ENCODE measurements at places on chromosomes 13 and 19.

DNA sequence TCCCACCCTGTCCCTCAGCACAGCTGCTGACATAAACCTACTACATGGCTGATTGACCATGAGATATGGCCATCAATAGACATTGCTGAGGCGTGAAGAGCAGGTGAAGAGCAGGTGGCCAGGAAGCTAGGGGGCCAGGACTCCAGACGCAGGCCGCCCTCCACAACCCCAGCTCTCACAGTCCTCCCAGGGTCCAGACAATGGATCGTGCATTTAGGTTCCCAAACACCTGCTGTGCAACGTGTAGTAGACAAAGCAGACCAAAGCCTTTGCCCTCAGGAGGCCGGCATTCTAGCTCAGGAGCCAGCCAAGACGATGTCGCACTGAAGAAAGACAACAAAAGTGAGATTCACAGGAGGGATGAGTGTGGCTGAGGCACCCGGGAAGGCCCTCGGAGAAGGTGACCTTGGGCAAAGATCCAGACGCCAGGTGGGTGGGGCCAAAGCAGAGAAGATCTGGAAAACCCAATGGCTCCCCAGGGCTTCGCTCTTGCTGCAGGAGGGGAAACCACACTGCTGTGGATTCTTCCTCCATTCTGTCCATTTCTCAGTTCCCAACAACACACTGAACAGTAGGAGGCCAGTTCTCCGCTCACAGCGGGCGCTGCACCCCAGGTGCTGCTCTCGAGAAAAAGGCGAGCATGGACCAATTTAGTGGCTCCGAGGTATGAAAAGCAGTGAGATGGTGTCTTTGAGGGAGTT lies 1.4 kb downstream of the FFAR1 start:
- DNase-seq = no peak

GRCh38 chr19:18282021-18282787 lies 782 bp upstream of the JUND start:
- DNase-seq = no peak

DNA sequence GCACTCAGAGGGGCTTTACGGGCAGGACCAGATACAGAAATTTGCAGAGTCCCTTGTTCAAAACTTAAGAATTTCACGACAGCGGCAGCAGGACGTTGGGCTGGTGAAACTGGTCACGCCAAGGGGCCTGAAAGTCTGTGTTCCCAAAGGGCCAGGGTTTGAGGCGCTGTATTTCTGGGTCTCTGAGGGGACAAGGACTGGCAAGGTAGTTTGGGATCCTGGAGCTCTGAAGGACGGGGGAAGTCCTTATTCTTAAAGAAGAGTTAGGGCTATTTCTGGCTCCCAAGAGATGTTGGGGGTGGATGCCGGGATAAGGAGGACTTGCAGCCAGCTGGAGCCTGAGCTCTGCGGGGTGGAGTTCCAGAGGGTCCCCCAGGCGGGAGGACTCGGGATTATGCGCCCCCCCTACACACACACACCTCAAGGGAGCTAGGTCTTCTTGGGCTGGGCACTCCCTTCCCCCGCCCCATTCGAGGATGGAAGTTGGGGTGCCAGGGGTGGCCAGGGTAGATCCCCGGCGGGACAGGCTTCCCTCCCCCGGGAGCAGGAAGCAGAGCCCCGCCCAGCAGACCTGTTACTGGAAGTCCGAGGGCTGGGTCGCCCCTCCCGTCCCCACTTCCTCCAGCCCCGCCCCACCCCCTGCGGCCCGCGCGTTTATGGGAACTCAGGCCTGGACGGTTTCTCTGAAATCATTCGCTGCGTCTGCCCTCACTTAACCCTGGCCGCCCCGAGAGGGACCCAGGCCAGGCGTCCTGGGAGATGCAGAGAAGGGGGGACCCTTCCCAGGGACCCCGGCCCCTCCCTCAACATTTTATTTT lies 5.6 kb downstream of the BCL3 start:
- peak; percentile 23 for DNase-seq

DNA sequence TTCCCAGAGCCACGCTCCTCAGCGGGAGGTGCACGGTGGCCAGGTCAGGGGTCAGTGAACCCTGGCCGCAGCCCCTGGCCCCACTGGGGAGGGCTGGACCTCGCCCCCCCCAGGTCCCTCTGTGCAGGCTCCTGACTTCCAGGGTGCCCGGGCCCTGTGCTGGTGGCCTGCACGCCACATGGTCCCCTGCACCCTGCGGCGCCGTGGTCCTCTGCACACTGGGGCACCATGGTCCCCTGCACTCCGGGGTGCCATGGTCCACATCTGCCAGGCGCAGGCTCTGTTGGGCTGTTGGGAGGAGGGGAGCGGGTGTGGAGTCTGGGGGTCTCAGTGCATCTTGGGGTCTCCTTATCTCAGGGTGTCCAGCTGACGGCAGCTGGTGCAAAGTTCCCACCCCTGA lies 23.3 kb upstream of the TMEM255B start:
- DNase-seq = no peak

- no peak for DNase-seq
Measured at GRCh38 chr19:508204-509150, 1.2 kb downstream of the TPGS1 start.

GRCh38 chr19:45352914-45353796 lies 12.6 kb downstream of the KLC3 start:
- no peak for DNase-seq

GRCh38 chr19:52527134-52527955 lies at the start of gene ZNF808:
ZNF808 (plus strand) TSS chr19:52527668; CDS start chr19:52543285, 15,617 bp downstream.
- peak; percentile 95 for DNase-seq
